ENCODE measurements at places on chromosomes 7 and 10.
A peak's percentile ranks its signal among the peaks of the same experiment; 100 is the strongest.

- no peak for DNase-seq
Observed at GRCh38 chr7:80324032-80324431, 187.8 kb downstream of the GNAT3 start.

GRCh38 chr7:123961771-123962170 is 36.7 kb downstream of the SPAM1 start:
- peak; percentile 52 for DNase-seq

DNA sequence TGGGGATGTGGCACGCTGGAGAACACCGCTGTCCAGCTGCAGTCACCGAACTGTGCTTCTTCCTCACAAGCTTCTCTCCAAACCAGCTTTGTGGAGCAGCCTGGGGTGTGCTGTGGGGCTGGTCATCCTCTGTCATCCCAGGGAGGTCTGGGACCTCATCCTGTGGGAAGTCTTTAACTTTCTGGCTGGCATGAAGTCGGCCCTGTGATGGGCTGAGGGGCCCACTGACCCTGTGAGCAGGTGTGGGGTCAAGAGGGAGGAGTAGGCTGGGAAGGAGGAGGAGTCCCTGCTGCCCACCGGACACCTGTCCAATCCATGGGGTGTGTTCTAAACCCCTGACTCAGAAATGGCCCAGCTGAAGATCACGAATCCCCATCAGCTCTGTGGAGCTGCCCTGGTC is 136.2 kb upstream of the SHH start:
- no peak for DNase-seq

GRCh38 chr10:93080350-93081046 is 6.8 kb downstream of the CYP26A1 start:
- DNase-seq: no peak

- no peak for DNase-seq
Observed at GRCh38 chr10:30197186-30197585, 137.8 kb upstream of the JCAD start.

GRCh38 chr10:79248341-79249185 is 98.7 kb upstream of the PPIF start:
- DNase-seq: no peak

GRCh38 chr7:100983451-100984187 is 14.3 kb downstream of the MUC12 start:
- DNase-seq: no peak

- no peak for DNase-seq
Observed at GRCh38 chr10:79098596-79099015, 29.8 kb downstream of the ZMIZ1 start.

DNA sequence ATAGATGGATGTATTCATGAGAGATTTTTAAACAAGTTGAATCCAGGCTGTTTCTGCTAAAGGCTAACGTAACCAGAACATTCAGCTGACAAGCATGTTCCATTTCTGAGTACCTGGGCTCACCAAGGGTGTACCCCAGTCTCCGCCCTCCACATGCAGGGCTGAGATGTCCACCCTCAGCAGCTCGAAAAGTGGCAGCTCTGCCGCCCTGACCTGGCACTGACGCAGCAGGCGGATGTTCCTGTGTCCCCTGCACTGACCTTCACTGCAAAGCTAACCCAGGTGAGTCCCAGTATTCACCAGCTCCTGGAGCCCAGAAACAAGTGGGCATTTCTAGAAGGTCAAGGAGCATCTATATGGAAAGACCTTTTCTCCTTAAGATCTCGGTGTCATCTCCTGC is 437.4 kb downstream of the PTPRN2 start:
- no peak for DNase-seq

DNA sequence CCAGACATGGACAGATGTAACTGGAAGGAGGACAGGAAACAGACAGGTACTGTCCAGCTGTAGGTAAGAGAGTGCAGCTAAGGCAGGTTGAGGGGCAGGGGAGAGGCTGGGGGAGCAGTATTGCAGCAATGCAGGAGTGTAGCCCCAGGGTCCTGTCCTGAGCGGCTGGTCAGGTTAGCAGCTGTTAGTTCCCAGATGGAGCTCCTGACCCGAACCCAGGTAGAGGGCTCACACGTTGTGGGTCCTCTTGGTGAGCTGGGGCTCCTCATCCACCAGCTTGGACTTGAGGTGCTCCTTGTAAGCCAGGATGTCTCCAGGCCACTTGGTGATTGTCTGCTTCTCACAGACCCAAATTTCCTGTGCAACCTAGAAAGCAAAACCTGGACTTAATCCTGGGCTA is 3.5 kb upstream of the H2BK1 start:
- DNase-seq: no peak

DNA sequence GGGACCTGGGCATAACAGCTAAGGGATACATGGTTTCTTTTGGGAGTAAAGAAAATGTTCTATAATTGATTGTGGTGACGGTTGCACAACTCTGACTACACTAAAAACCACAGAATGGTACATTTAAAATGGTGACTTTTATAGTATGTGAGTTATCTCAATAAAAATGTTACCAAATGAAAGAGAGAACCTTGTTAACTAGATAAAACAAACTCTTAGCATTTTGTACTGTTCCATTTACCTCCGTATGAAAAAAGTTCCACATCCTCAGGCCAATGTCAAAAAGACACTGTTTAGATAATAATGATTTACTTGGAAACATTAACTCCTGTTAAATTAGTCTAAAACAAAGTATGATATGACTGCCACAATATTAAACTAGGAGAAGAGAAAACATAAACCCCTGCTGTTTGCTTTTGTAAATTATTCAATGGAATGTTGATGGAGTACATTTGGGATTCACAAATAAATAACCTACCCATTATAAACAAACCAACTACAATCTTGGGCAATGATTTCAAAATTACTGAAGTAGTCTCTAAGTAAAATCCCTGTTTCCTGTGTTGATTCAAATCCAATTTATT is 60.7 kb downstream of the SMURF1 start:
- no peak for DNase-seq

- DNase-seq: no peak
Observed at GRCh38 chr7:65731129-65731528, 141.7 kb upstream of the VKORC1L1 start.

- DNase-seq: no peak
Observed at GRCh38 chr10:86262688-86263181, 103.9 kb downstream of the GRID1 start.

DNA sequence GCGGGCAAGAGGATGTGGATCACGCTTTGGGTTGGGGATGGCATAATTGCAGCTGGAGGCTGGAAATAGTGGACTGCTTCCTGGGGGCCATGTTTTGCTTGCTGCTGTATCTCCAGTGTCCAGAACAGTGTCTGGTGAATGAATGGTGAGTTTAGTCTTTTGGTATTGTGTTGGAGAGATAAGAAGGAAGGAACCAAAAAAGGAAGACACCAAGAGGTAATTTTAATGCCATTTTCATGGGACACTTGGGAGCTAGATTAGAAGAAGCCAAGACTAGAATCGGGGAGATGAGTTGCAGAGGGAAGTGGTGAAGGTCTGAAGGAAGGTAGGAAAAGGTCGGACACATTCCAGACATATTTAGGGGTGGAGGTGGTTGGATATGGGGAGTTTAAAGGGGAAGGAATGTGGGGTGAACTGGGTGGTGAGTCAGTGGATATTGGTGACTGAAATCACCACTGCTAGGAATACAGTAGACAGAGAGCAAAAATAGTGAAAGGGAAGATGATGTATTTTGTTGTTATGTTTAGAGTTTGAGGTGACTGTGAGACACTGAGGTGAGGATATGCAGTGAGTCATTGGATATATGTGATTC is 76.7 kb downstream of the CCNY start:
- no peak for DNase-seq

DNA sequence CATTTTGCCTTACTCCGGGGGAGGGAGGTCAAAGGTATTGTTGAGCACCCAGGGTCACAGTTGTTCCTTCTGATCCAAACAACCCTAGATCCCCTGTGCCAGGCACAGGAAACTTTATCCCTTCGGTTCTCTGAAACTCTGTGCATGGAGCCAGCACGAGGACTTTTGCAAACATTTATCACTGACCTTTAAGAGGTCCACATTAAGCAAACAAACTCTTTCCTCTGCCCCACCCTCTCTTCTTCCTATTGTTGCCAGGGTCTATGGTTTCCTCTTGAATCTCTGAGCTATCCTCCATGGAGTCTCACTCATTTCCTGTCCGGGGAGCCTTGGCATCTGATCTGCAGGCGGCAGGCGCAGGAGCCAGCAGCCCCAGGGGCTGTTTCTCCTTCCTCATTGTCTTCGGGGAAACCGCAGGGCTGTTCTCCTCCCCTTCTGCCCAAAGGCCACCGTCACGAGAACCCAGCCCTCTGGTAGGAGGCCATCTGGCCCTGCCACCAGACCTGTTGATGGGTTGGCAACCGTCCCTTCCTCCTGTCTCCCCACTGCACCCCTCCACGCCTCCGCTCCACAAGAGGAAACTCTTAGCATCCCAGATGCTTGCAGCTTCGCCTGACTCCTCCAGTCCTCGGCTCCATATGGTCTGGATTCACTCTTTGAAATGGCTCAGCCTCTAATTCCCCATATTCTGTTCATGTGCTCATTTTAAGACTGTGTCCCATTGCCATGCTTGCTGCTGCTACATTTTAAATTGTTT is 327.3 kb upstream of the NRP1 start:
- no peak for DNase-seq

GRCh38 chr10:46091080-46091827 is 45.2 kb upstream of the MSMB start:
- DNase-seq: no peak

- no peak for DNase-seq
Observed at GRCh38 chr10:7787150-7787856, 490 bp downstream of the KIN start.

GRCh38 chr10:76049581-76050290 is 618.3 kb downstream of the LRMDA start:
- no peak for DNase-seq

DNA sequence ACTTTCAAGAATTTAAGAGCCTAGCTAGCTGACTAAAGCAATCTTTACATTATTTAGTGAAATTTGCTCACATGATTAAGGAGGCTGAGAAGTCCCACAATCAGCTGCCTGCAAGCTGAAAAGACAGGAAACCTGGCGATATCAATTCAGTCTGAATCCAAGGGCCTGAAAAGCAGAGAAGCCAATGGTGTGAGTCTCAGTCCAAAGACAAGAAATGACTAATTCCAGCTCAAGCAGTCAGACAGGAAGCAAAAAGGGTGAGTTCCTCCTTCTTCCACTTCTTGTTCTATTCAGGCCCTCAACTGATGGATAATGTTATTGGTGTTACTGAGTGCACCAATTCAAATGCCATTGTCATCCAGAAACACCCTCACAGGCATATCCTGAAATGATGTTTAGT is 1231.6 kb upstream of the CELF2 start:
- DNase-seq: no peak

GRCh38 chr7:132443761-132444520 is 132.3 kb downstream of the PLXNA4 start:
- DNase-seq: no peak

- DNase-seq: no peak
Observed at GRCh38 chr10:9268176-9268575, 1213.7 kb downstream of the GATA3 start.

- no peak for DNase-seq
Observed at GRCh38 chr10:33594475-33594874, 260.0 kb upstream of the NRP1 start.

DNA sequence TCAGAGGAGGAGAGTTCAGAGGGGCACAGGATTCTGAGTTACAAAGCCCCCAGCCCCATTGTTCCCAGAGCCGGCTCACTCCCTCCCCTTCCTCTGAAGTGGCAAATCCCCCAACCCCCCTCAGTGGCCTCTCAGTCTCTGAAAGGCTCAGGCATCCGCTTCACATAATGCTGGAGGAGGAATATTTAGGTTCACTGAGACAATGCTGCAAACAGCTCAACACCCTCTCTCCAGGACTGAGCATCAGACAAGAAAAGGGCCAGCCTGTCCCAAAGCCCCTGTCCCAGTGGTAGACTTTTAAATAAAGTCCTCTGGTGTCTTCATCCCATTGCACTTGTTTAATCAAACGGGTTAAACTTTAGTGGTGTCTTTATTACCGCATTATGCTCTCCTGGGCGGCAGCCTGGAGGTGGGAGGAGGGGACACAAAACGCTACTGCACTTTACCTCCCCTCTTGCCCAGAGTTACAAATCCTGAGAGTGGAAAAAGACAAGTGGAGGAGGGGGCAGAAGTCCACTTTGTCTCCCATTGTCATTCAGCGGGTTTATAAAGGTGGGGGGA is 257.9 kb downstream of the FGFR2 start:
- DNase-seq: no peak

DNA sequence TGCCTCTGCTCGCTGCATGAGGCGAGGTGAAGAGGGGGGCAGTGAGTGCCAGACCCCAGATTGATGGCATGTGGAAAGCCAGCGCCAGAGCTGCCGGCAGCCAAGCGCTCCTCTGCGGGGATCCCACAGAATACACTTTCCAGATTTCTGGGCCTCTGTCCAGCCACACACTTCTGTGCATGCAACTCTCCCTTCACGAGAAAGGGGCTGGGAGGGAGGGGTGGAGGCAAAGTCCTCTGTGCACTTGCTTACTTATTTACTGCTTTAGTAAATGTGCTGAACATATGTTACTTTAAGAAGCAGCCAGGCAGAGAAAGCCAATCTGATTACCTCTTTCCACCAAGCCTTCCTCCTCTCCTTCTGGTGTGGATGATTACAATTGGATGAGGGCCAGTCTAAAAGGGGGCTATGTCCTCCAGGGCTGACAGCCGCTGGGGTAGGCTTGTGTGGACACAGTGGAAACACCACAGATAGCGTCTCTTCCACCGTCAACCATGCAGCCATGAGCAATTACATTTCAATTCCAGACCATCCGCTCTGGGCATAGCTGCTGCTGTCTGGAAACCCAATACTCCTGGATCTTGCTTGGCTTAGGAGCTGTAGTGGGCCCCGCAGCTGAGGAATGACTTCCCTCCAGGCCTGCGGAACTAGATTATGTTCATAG is 322.8 kb upstream of the ANKRD30A start:
- DNase-seq: no peak

- DNase-seq: no peak
Observed at GRCh38 chr10:74643596-74643975, 182.8 kb upstream of the KAT6B start.

- no peak for DNase-seq
Observed at GRCh38 chr7:142153400-142153799, 41.9 kb downstream of the MGAM2 start.

DNA sequence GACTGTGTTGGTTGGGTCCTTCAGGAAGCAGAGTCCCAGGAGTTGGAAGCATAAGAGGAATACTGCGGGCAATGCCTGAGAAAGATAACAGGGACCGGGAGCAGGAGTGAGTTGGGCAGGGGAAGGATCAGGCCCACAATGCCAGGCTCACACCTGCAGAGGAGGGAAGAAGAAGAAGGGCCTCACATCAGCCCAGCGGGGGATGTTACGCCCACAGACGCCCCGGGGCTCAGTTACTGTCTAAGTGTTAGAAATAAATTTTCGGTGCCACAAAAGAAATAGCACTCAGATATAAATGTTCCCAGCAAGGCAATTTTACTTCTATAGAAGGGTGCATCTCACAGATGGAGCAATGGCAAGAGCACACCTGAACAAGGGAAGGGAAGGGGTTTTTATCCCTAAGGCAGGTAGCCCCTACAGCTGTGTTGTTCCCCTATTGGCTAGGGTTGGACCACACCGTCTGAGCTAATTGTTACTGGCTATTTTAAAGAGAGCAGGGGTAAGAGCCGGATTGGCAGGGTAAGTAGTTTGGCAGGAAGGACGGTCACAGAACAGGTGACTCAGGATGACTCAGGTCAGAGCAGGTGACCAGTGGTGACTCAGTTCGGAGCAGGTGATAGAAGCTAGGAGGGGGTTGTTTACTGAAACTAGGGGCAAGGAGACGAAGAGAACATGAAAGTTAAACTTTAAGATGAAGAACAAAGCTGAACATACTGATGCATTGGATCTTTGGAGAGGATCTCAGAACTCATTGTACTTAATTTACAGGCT is at the start of gene NOS3:
NOS3 (plus strand) TSS at position 602 of the 771 bp plus-strand sequence. CDS start 2,787 bp downstream, outside the sequence.
- DNase-seq: no peak

GRCh38 chr10:105964009-105964408 is 1200.5 kb downstream of the SORCS1 start:
- no peak for DNase-seq

GRCh38 chr10:75016325-75016724 is 95.1 kb upstream of the SAMD8 start:
- DNase-seq: no peak
